ENCODE measurements at places on chromosomes 4 and X.

GRCh38 chr4:39103291-39103690 is 41.3 kb downstream of the KLHL5 start:
- no peak for DNase-seq

DNA sequence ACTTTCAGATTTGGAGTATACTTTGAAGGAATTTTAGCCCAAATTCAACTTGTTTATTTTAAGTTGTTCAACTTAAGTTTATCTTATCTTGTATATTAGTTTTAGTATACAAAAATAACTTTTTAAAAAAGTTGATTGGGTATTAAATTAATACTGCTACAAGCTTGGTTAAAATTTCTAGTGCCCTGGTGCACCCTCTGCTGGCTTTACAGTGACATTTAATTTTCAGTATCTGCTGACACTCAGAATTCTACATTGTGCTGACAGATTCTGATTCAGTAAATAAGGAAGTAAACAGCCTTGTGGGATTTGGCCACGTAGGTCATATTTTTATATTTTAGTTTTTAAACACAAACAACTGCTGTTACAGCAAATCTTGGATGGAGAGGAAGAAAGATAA is 2.9 kb downstream of the EDA start:
- no peak for DNase-seq

DNA sequence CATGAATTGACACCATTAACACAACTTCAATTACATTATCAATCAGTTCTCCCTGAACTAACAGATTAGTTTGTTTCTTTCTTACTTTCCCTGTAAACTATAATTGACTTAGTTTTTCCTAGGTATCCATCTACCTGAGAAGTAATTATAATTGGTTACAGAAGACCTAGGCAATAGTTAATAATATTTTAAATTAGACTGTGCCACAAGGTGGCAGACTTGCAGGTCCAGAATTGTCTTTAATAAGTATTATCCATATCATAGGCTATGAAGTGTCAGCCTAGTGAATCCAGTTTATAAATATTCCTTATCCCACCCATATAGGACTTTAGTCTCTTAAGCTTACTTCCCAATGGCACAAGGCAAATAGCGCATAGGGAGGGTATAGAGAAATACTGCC is 48.9 kb upstream of the FAM47B start:
- DNase-seq, result no peak

- no peak for DNase-seq
These were observed 100.2 kb upstream of the IL13RA1 start for GRCh38 chrX:118627084-118627758.

GRCh38 chrX:141405486-141405852 is 163.2 kb upstream of the SPANXC start:
- DNase-seq, result no peak

- peak; percentile 21 for DNase-seq
These were observed 124.2 kb downstream of the NFKB1 start for GRCh38 chr4:102625232-102625930.

- DNase-seq, result no peak
These were observed 171.7 kb upstream of the SLC4A4 start for GRCh38 chr4:71167083-71167482.

- DNase-seq, result peak; percentile 97
These were observed 20.1 kb upstream of the ARAF start for GRCh38 chrX:47540754-47541538.

DNA sequence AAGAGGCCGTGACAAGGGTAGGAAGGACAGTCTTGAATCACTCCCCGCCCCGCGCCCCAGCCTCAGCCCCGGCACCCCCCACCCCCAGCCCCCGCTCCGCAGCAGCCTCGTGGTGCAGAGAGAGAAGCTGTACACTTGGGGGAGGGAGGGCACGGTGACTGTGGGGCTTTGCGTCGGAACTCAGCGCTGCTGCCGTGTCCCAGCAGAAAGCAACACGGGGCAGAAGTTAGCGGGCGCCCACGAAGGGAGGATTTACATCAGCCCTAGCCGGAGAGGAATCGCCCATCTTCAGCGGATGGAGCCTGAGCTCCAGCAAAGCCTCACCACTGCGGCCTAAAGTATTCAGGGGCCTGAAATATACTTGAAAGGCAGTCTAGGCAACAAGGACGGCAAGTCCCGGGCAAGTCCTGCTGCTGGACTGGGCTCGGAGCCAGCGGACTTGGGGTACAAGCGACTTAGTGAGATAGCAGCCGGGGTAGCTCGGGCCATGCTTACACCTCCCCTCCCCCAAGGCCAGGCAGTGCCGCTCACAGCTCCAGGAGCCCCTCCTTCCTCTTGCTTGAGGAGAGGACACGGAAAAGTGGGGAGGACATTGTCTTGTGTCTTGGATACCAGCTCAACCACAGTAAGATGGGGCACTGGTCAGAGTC is 18.5 kb upstream of the OPN1LW start:
- DNase-seq, result no peak

- no peak for DNase-seq
These were observed 99.1 kb downstream of the FRYL start for GRCh38 chr4:48680848-48681568.

DNA sequence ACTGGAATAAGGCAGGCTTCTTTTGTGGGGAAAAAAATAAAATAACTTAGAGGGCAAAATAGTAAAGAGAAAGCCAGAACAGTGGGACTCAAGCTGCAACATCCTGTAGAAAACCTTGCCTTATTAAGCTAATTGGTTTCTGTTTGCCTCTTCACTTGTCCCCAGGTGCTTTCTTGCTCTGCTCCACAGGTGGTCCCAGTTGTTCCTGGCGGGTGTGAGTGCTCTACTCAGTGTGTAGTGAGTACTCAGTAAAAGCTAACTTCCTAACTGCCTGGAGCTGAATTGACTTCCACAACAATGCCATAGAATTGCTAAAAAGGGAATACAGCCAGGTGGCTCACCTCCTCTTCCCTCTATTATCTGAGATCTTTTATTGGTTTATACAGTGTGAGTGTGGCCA is 930.2 kb downstream of the C4orf33 start:
- peak; percentile 93 for DNase-seq

DNA sequence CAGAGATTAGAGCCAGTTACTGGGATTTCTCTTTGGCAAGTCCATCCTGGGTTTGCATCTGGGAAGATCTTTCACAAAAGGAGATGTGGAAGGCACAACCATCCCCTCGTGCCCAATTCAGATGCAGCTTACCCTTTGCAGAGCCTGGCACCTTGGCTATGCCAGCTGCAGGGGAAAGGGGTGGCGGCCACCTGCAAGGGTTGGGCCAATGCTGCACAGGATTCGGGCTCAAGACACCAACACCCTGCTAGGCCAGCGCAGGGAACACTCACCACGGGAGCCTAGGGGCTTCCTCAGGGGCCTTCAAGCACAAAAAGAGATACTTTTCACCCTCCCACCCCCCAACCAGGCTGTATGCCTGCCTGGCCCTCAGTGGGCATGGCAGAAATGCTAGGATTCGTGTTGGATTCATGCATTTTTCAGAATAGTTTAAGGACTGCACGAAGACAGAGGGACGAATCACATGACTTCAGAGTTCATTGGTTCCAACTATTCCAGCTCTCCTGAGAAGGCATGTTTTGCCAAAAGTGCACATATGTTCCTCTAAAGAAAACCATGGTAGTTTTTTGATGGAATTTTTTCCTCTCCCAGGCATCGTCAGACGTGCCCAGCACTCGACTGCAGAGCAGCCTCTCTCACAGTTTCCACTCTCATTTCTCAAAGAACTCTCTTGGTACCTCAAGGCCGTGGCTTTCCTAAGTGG is 94.4 kb downstream of the PHKA2 start:
- DNase-seq, result no peak

DNA sequence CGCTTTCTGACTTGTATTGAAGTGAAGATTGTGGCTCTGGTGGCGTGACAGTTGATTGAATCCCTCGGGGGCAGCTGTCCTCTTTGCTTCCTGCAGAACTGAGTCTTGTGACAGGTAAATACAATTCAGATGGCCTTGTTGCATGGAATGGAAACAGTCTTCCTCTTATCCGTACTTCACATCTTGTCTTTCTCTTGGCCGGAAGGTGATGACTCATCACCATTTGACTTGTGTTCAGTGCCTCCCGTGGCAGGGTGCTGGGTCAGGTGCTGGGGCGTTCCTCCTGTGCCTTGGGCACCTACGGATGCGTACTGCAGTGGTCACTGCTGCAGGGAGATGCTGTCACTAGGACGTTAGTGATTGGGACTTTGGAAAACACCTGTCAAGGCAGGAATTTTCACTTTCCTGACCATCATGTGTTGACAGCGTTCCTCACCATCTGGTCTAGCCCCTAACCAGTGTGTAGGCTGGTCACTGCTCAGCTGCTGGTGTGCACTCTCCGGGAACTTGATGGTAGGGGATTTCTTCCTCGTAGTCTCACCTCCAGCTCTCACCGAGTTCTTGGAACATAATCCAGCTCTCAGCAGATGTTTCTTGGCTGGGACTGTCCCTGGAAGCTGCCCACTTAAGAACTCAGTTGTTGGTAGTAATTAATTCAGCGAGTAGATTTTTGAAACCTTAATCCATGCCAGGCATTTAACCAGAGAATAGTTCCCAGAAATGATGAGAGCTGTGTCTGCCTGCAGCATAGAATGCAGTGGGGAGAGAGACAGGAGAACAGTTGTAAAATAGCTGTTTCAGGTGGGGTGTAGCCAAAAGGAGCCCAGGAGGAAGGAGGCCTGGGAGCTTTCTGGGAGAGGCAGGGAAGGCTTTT is 7.2 kb downstream of the TBC1D14 start:
- DNase-seq, result peak; percentile 75

GRCh38 chr4:6475492-6476020 is 3.1 kb upstream of the PPP2R2C start:
- DNase-seq, result no peak

DNA sequence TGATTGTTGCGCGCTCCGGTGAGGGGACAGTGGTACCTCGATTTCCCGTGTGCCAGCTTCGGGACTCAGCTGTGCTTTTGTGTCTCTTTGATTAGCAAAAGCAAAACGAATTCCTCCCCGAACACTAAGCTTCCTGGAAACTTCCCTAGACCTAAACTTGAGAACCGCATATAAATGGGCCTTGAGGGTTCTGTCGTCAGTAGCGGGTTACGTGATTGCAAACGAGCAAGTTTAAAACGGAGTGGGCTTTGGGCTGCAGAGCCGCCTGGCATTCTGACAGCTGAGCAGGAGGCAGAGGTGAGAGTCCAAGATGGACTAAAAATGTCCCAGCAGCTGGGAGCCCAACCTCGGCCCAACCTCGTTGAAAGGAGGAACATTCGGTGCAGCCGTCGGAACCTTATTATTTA is 1.2 kb upstream of the TAPT1 start:
- peak; percentile 42 for DNase-seq

DNA sequence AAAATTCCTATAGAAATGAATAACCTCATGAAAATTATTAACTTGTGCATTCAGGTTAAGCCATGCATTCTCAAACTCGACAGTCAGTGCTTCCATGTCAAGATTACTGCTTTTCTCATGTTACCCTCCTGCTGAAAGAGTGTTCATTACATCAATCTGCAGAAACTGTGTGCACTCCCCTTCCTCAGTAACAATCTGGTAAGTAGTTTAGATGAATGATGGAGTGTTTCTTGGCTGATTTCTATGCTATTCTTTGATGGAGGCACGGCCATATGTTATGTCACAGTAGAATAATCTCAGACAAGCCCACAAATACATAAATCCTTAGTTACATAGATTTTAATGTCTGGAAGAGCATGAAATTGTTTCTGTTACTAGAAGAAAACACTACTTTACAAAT is 193.3 kb upstream of the FAM47A start:
- no peak for DNase-seq

DNA sequence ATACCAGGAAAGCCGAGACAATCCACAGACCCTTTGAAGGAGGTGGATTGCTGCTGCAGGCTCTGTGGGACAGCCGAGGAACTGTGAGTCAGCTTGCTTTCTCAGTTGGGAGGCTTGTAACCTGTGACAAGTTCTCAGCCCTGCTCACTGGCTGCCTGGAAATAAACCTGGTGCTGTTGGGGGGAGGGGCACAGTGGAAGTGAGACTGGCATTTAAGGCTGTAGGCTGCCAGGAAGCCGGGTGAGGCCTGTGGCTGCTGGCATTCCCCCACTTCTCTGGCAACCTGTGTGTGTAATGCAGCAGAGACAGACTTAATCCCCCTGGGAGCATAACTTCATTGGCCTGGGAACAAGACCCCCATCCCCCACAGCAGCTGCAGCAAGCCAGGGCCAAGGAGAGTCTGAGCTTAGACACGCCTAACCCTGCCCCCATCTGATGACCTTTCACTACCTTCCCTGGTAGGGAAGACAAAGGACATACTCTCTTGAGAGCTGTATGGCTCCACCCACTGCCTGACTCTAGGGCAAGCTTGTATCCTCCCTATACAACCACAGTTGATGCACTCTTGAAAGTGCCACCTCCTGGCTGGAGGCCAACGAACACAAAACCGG is 64.1 kb downstream of the ALPK1 start:
- peak; percentile 97 for DNase-seq

DNA sequence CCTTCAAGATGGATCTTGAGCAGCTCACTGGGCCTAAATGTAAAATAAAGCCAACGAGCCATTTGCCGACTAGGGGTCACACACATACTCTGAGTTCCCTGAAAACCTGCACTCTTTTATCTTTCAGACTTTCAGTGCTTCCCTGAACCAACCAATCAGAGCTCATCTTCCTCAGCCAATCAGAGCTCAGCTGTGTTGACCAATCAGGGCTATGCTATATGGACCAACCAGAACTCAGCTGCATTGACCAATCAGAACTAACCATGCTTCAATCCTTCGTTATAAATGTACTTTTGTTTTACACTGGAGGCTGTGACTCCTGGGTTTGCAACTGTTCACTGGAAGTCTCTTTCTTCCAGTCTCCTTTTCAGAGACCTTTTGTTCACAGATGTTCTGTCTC is 19.3 kb downstream of the SLC25A53 start:
- DNase-seq, result no peak

- DNase-seq, result no peak
These were observed 3.2 kb upstream of the KLHL34 start for GRCh38 chrX:21661316-21661715.

- DNase-seq, result no peak
These were observed 7.8 kb downstream of the DOCK11 start for GRCh38 chrX:118503260-118504041.

- DNase-seq, result no peak
These were observed 19.1 kb downstream of the PRIMPOL start for GRCh38 chr4:184668511-184669114.

GRCh38 chr4:6445403-6446129 is 26.8 kb downstream of the PPP2R2C start:
- no peak for DNase-seq

GRCh38 chrX:68697465-68698125 is 50.1 kb downstream of the STARD8 start:
- DNase-seq, result peak; percentile 40

- DNase-seq, result no peak
These were observed 66.5 kb upstream of the TMEM184C start for GRCh38 chr4:147550626-147551246.

- DNase-seq, result no peak
These were observed 932.6 kb downstream of the C4orf33 start for GRCh38 chr4:130028552-130028951.

GRCh38 chrX:153921070-153921469 is 5.0 kb downstream of the ARHGAP4 start:
- no peak for DNase-seq

Data from ELF-1 (cell line).